ENCODE measurements at places on chromosomes 5 and 9.

- no peak for DNase-seq
Measured at GRCh38 chr5:54309276-54309675, 1.1 kb downstream of the ARL15 start.

DNA sequence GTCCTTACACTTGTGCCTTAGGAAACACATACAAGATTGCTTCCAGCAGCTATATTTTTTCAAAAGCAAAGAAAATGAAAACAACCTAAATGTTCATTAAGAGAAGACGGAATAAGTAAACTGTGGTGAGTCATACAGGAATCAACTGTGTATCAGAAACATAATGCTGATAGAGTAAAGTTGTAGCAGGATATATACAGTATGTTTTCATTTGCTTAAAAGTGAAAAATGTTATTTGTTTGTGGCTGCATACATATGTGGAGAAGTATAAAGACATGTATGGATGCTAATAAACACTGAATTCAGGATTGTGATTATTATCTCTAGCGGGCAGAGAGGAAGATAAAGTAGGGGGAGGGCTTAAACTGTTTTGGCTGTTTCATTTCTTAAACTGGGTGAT is 8.3 kb downstream of the DCTN4 start:
- no peak for DNase-seq

GRCh38 chr9:127076860-127077643 is 45.4 kb downstream of the ANGPTL2 start:
- no peak for DNase-seq

DNA sequence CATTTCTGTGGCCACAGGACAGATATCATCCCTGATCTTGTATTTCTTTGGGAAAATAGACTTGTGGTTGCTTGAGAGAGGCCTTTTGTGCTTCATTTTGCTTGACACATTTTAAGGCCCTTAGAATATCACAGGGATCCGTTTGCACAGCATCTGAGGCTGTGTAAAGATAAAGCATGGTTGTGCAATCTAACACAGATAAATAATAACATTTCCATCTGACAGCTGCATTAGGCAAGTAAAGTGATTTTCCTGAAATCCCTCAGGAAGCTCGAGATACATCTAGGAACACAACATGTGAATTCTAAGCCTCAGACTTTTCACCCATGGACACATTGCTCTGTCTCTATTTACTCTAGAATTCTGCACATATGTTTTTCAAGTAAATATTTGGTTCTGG is 212.8 kb upstream of the ADAMTSL1 start:
- DNase-seq: no peak

GRCh38 chr5:125370461-125371205 is 624.2 kb upstream of the ZNF608 start:
- DNase-seq: no peak

- DNase-seq: no peak
Measured at GRCh38 chr5:14451871-14452270, 129.7 kb upstream of the OTULINL start.

DNA sequence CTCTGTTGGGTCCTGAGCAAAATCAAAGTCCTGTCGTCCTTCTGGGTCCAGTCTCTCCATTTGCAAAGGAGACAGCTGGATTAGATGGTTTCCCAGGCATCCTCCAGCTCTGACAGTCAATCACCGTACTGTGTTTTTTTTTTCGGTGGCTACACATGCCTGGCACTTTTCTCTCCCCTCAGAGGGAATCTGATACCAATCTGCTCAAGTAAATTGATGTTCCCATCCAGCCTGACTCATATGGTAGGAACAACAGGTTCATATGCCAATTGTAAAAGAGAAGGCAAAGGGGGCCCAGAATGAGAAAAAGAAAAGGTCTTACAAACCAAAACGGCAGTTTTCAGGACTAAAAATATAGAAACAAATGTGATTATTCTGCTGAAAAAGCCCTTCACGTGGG is 1.2 kb downstream of the FBXO10 start:
- no peak for DNase-seq

DNA sequence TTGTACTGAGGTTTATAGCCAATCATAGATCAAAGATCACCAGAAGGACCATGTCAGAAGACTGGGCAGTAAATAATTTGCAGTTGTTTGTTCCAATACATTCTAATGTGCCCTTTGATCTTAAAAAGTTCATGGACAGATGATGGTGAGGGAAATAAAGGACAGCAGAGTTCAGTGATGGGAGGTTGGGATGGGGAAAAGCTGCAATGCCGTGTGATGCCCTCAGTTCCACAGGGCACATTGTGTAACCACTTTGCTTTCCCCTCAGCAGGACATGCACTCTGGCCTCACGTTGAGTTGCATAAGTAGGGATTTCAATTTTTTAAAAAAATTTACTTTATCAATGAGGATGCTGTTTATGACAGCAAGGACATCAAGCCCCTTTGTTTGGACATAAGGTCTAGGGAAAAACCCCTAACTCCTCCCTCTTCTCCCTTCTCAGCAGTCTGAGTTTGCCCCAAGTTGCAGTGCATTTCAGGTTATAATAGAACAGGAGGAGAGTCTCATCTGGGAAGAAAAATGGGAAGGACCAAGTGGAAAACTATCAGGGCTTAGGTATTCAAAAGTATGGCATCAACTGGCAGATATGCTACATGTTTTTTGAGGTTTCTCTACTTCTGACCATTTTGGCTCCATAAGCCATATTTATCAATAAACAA is 83.1 kb upstream of the TMED7 start:
- no peak for DNase-seq

DNA sequence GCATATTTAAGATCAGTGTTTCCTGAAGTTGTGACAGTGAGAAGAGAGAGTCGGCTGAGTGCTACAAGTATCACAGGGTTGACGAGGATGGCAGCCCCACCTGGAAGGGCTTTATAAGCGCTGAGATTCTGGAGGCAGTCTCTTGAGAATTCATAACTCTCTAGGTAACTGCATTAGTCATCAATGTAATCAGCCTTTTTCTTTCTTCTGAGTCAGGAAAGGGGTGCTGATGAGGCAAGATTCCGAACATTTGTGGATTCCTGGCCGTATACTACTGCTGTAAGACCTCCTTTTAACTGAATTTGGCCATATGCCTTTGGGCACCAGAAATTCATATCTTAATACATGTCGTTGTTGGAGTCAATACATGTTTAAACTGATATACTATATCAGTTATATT is 6.6 kb upstream of the RNF20 start:
- no peak for DNase-seq

GRCh38 chr5:108345541-108346171 is 36.2 kb downstream of the FBXL17 start:
- DNase-seq: no peak

DNA sequence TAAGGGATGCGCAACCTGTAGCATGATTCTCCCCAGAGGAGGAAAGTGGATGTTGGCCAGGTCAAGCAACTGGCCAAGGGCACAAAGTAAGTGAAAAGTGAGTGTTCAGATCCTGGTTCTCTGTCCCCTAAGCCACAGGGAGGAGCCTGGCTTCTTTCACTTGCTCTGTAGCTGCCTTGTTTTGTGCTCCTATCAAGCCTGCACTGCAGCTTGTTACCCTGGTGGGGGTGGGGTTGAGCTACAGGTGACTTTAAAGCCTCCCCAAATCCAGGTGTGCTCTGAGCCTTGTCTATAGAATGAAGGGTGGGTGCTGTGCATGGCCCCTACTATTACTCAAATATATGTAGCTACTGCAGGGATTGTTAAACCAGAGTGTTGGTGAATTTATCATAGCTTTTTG is 32.9 kb downstream of the RALGPS1 start:
- DNase-seq: peak; percentile 9

- no peak for DNase-seq
Measured at GRCh38 chr5:132501961-132502931, 11.7 kb upstream of the IRF1 start.

GRCh38 chr9:136328622-136329041 is 1.3 kb downstream of the GPSM1 start:
- DNase-seq: no peak

- no peak for DNase-seq
Measured at GRCh38 chr5:9212605-9213004, 333.3 kb downstream of the SEMA5A start.

DNA sequence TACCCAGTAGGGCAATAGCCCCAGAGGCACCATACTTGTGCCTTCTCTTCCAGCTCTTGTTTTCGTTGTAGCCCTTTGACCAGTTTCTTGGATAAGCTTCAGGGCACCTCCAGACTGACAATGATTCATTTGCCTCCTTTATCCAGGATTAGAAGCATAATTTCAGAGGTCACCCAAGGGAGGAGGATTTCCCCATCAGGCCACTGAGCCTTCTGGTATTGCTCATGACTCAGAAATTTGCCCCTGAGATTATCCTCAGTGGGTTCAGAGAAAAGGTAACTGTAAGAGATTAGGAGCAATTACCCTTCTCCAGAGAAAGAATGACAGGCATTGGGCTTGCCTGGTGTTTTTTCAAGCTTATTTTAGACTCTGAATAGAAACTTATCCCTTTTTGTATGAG is 147.9 kb downstream of the MSX2 start:
- DNase-seq: no peak

DNA sequence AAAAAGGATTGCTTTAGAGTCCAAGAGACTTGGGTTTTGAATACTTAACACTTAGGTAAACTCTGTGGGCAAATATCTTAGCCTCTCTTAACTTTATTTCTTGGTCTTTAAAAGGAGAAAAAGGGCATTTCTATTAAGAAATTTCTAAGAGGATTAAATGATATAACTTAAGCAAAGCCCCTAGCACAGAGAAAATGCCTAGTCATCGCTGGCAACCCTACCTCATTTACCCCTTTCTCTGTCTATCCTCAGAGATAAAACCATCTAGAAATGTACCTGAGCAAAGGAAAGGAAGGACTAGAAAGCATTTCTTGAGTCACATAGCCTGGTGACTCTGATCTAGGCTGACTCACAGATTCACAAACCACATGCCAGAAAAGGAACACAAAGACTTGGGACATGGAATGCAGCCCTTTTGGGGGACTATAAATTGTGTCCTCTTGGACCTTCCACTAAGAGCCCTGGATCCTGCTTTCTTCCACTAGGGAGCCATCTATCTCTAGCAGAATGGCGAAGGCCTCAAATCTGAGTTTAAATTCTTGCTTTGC is 120.6 kb downstream of the FOXD1 start:
- no peak for DNase-seq

GRCh38 chr9:127568971-127569885 is 42.8 kb upstream of the STXBP1 start:
- DNase-seq: peak; percentile 81

- no peak for DNase-seq
Measured at GRCh38 chr5:67723873-67724272, 491.7 kb upstream of the PIK3R1 start.

- no peak for DNase-seq
Measured at GRCh38 chr9:123373447-123373923, 17.5 kb downstream of the CRB2 start.

DNA sequence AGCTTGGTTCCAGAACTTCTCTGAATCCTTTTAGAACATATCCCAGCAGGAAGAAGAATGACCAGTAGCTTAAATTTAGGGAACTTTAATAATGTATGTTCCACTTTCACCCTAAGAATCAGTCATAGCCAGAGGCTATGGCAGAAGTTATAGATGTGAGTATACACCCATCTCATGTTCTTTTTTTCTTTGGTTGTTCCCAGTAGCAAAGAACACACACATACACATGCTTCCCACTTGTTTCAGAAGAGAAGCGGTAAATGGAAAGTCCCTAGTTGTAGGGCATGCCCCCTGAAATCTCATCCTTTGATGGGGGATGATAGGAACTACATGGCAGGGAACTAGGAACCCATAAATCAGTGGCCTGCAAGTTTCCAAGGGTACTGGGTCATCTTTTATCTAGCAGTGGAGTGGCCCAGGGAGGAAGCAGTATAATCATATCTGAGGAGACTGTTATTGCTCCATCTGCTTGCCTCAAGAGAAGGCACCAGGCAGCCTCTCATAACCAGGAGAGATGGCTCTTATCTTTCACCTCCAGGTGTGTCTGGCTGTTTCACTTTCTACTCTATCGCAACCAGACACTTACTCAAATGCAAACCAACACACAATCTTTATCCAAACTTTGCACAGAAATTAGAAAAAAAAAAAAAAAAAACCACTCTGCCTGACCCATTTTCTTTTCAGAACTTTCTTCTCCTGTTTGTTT is 109.5 kb downstream of the SNCAIP start:
- DNase-seq: no peak

DNA sequence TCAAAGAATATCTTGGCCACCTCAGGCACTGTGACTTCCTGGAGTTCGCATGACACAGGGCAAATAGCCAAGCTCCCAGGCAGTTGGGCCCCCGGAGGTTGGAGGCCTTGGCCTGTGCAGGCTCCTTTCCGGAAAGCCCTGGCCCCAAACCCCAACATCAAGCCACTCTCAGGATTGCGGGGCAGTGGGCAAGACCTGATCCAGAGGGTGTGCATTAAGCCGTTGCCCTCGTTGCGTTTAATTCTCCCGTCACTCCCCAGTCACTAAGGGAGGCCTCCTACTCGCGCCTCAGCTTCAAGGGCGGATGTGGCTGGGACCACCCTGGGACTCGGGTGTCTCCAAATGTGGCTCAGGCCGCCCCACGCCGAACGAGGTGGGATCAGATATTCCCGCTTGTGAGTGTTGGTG is 60.1 kb downstream of the TMEM174 start:
- no peak for DNase-seq

GRCh38 chr9:110579862-110580219 is 300 bp upstream of the SVEP1 start:
- no peak for DNase-seq

DNA sequence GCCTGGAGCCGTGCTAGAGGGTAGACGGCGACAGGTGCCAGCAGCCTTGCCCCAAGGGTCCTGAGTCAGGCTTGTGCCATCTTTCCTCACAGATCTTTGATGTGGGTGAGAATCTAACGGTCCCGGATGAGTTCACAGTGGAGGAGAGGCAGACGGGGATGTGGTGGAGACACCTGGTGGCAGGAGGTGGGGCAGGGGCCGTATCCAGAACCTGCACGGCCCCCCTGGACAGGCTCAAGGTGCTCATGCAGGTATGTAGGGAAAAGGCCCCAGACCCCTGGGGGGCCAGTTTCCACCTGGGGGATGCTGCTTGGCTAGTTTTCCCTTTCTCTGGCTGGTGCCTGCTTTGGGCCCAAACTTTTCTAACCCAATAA is 24.0 kb downstream of the PTGES2 start:
- DNase-seq: peak; percentile 50

GRCh38 chr5:144945503-144945902 is 774.8 kb downstream of the KCTD16 start:
- DNase-seq: no peak

DNA sequence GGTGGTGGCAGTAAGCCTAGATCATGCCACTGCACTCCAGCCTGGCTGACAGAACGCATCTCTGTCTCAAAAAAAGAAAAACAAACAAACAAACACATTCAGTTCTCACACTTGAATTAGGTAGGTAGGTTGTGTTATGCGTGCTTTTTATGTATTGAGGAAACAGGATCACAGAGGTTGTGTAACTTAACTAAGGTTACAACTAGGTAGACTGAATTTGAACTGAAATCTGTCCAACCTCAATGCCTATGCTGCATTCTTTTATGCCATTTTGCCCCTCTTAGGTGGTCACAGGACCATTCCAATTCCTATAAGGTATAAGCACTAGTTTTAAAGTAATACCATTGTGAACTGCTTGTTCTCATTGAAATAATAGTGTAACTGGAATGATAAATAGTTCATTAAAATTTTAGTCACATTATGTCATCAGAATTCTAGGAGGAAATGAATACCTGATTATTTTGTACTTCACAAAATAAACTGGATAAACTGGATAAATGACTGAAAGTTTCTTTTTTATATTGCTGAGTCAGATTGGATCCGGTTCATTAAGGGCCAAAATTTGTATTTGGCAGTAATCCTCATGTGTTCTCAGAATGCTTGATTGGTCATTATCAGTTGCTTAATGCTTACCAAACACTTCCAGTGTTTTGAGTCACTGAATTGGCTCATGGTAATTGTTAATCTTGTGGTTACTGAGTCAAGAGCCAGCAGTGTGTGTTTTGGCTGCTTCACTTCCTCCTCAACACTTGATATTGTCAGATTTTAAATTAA is 7.1 kb downstream of the UBAP1 start:
- no peak for DNase-seq

Measured in stimulated activated CD4-positive, alpha-beta T cell treated with anti-CD3 and anti-CD28 coated beads, Interleukin-15, amount 100 ng/mL, for 24 hours (primary cell).